ENCODE measurements at places on chromosomes 2 and 18.

DNA sequence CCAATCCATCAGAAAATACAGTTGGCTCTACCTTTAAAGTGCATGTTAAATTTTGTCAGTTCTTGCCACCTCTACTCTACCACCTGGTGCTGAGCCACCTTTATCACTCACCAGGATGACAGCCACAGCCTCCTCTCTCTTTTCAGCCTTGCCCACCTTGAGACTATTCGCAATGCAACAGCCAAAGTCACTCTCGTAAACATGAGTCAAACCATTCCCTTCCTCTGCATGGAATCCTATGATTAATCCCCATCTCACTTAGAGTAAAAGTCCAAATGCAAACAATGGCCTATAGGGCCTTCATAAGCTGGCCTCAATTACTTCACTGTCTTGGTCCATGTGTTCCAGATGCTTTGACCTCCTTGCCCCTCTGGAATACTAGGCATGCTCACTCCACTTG is 5.8 kb upstream of the OSBPL6 start:
- DNase-seq: no peak

GRCh38 chr18:62998443-62998842 is 283.1 kb downstream of the PHLPP1 start:
- DNase-seq: no peak

DNA sequence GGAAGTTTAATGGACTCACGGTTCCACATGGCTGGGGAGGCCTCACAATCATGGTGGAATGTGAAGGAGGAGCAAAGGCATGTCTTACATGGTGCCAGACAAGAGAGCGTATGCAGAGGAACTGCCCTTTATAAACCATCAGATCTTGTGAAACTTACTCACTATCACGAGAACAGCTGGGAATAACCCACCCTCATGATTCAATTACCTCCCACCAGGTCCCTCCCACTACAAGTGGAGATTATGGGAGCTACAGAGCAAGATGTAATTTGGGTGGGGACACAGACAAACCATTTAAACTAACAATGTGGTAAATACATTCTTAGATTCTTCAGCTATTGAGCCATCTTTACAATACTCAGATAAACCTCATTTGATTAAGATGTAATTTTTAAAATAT is 176.1 kb downstream of the SH3BP4 start:
- DNase-seq: no peak

GRCh38 chr18:23173912-23174311 is 38.6 kb downstream of the CABLES1 start:
- DNase-seq: no peak

DNA sequence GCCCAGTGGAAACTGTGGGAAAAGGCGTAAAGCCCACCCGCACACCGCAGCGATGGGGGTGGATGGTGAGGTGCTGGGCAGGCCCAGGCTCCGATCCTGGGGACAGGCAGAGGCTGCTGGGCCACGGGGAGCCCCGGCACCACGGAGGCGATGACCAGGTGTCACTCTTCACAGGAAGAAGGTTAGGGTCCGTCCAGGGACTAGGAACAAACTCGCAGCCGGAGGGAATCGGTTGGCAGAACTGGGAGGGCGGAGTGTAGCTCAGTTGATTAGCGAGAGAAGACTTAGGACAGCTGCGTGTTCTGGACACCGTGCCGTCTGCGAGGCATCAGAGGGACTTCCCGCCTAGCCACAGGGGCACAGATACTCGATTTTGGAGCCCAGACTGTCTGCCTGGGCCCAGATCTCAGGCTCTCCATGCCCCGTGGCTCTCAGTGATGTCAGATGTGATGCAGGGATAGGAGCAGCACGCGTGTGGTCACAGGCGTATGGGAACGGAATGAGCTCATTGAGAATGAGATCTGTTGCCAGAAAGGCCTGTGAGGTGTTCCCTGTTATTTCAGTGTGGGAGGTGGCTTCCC is 16.1 kb upstream of the ALLC start:
- no peak for DNase-seq

GRCh38 chr2:239920693-239921365 is 104.3 kb downstream of the NDUFA10 start:
- no peak for DNase-seq

DNA sequence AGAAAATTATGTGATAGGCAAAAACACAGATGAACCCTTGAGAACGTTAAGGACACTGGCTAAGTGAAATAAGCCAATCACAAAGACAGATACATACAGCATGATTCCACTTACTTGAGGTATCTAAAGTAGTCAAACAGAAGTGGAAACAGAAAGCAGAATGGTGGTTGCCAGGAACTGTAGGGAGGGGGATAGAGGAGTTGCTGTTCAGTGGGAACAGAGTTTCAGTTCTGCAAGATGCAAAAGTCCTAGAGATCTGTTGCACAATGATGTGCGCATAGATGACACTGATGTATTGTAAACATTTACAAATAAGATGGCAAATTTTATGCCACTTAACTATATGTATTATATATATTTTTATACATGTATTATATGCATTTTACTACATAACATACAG is 59.7 kb downstream of the POLE4 start:
- no peak for DNase-seq

- DNase-seq: no peak
Measured at GRCh38 chr18:3526421-3527354, 76.7 kb downstream of the TGIF1 start.

- no peak for DNase-seq
Measured at GRCh38 chr2:73764945-73765344, 15.0 kb downstream of the DUSP11 start.

DNA sequence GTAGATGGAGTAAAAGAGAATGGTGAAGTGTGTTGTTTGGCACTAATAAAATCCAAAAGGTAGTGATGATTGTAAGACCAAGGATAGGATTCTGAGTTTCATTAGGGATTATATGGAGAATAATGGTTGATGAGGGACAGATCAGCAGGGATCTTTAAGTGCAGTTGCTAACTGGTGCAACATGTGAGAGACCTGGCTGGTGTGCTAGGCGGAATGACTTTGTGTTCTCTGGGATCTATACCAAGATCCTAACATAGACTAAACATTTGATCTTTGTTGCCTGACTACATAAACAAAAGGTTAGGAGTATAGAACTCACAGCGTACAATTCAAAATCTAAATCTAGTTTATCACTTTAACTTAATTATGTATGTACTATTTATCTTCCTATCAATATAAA is 135.4 kb downstream of the PTRHD1 start:
- no peak for DNase-seq

DNA sequence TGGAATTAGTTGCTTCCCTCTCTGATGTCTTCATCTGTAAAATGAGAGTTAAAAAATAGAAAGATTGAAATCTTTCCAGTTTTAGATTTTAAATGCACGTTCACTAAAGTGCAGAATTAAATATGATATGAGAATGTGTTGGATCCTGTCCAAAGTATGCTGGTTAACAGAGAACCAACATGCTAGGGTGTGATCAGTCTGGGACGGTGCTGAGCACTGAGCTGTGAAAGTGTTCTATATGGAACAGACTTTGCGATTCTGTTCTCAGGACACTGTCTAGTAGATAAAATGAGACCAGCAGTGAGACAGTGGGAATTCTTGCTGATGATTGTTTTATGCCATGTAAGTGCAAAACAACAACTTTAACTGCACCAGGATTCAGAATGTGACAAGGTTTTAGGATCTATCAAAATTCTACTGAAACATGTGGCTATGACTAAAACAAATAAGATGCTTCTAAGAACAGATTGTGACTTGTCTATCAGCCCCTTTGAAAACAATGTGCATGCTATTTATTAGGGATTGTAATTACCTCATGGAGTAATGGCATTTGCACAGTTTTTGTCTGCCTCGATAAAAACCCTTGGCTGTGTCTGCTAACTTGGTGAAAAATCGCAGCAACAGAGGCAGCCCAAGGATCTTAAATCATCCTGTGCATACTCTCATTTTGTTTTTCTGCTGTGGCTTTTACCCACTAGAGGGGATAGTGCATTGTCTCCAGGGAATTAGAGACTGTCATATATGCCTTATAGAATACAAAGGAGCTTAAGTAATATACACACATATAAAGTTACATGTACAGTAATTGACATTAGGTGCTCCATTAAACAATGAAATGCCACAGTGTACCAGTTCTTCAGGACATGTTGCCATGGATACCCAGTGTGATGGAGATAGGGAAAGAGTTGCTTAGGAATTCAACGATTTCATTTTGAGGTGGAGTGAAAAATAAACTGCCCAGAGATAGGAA is 55.1 kb downstream of the MAP3K20 start:
- no peak for DNase-seq

DNA sequence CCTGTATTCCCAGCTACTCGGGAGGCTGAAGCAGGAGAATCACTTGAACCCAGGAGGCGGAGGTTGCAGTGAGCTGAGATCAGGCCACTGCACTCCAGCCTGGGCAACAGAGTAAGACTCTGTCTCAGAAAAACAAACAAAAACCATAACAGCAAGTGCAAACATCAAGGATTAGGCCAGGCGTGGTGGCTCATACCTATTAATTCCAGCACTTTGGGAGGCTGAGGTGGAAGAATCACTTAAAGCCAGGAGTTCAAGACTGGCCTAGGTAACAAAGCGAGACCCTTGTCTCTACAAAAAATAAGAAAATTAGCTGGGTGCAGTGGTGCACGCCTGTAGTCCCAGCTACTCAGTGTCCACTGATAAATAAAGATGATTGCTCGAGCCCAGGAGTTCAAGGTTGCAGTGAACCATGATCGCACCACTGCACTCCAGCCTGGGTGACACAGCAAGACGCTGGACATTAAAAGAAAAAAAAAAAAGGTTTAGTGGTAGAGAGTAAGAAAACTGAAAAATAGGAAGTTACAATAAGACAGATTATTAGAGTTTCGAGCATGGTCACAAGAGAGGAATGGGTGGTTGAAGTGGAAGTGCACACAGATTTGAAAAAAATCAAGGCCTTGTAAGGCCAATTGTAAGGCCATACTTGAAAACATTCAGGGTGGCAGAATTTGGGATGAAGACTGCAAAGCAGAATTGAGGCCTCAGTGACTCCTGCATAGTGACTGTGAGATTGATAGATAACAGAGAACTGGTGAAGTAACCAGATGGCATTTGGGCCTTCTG is 6.4 kb upstream of the KCMF1 start:
- no peak for DNase-seq

DNA sequence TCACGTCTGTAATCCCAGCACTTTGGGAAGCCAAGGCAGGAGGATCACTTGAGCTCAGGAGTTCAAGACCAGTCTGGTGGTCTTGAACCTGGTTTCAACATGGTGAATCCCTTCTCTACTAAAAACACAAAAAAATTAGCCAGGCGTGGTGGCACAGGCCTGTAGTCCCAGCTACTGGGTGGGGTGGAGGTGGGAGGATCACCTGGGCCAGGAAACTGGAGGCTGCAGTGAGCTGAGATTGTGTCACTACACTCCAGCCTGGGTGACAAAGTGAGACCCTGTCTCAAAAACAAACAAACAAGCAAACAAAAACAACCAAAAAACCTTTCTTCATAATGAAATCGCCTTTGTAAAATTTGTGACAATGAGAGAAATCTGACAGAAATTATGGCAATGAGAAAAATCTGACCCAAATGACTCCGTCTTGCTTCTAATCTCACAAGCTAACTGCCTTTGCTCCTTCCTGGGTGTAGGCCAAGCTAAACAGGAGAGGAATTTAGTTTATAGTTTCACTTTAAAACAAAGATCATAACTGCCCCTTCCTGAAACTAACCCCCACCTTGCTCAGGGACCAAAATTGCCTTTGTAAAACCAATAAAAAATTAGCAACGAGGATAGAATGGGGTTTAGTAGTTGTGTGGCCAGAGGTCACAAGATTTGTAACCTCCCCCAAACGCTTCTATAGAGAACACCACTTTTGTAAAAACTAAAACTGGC is 60.7 kb upstream of the KIF5C start:
- no peak for DNase-seq

GRCh38 chr2:28729698-28730097 is 21.9 kb upstream of the PPP1CB start:
- DNase-seq: no peak

DNA sequence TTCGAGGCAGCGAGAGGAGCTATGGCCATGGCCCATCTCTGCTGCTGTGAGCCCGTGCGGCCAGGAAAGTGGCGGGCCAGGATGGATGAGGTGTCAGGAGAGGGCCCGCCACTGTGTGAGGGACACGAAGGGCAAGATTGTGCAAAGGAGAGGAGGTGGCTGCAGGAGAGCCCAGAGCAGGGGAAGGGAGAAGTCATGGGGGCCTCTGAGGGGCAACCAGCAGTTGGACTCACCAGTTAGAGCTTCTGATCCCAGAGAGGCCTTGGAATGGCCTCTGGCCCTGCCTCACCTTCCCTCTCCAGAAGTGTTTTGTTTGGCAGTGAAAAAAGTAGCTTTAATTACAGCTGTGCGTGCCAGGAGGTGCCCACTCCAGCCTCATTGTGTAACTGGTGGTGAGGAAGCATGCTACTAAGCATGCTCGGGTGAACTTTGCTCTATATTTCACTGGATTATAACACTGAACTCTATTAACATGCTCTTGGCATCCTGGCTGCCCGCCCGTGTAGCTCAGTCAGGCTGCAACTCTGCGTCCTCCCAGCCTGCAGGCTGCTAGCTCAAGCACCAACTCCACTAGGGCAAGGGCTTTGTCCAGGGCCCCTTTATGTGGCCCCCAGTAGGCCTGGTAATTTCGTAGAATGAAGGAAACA is 34.2 kb downstream of the IMPA2 start:
- DNase-seq: no peak

GRCh38 chr2:230956827-230957755 is 32.0 kb upstream of the GPR55 start:
- no peak for DNase-seq

GRCh38 chr18:67608615-67609273 is 92.2 kb upstream of the DSEL start:
- DNase-seq: no peak

DNA sequence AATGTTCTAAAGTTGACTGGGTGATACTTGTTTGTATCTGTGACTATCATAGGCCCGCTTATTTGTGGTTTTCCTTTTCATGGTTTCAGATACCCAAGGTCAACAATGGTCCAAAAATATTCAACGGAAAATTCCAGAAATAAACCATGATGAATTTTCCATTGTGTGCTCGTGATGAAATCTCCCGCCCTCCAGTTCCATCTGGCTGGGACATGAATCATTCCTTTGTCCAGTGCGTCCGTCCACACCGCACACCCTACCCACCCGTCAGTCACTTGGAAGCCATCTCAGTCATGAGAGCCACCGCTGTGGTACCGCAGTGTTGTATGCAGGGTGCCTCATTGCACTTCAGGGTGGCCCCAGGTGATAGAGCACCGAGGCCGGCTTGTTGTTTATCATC is 268.2 kb upstream of the PXDN start:
- DNase-seq: no peak

- no peak for DNase-seq
Measured at GRCh38 chr2:188573453-188573852, 281.8 kb downstream of the GULP1 start.

- DNase-seq: no peak
Measured at GRCh38 chr2:5691985-5692529, at the start of gene SOX11. SOX11 (plus strand) TSS chr2:5692384; CDS start chr2:5692722, 338 bp downstream.

DNA sequence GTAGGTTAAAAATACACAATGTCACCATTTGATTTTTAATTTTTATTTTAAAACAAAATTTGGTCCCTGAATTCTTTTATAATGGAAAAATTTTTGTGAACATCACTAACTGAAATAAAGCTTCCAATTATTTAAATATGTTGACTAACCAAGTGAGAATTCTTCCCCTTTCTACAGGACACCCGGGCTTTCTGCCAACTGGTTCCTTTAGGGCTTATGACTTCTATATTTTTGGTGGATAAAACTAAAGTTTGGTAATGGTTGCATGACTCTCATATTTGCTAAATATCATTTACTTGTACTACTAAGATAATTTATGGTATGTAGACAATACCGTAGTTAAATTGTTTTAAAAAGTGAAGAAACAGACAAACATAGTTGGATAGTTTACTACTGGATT is 291.0 kb upstream of the DOK6 start:
- no peak for DNase-seq

- DNase-seq: no peak
Measured at GRCh38 chr2:41197781-41198180, 745.9 kb upstream of the SLC8A1 start.

- no peak for DNase-seq
Measured at GRCh38 chr18:49486606-49486952, 455 bp downstream of the C18orf32 start.

Data from stimulated activated CD4-positive, alpha-beta T cell treated with anti-CD3 and anti-CD28 coated beads, Interleukin-1b, Interleukin-23, amount 100 ng/mL, for 1 hour (primary cell).